Activated naive CD8-positive, alpha-beta T cell treated with anti-CD3 and anti-CD28 coated beads, Interleukin-2, amount 10 ng/mL, durations not matched to agents 7 days and 5 days (primary cell): ENCODE measurements at places on chromosomes 7 and 10. TPM values are rescaled to one million over a fixed set of nuclear protein-coding genes. Genes with fewer than 3 reads are reported as not detected.

PLAU gene
- 0.62 TPM for total RNA-seq

- DNase-seq, result no peak
These were observed 583.6 kb downstream of the TCERG1L start for GRCh38 chr10:130727766-130728490.

GRCh38 chr7:47404010-47404409 is 177.9 kb downstream of the TNS3 start:
- H3K36me3 ChIP-seq, result no peaks in the 10 kb centered on the region
- H3K27ac ChIP-seq, result no peak overlapping the region
- DNase-seq, result no peak
- H3K27me3 ChIP-seq, result peaks cover 2% of the 10 kb centered on the region
- no peak overlapping the region for H3K4me3 ChIP-seq

GRCh38 chr7:127932076-127932475 is 99.2 kb downstream of the LRRC4 start:
- peaks cover 2% of the 10 kb centered on the region for H3K4me1 ChIP-seq
- peaks cover 25% of the 10 kb centered on the region for H3K36me3 ChIP-seq
- DNase-seq, result no peak
- no peaks in the 10 kb centered on the region for H3K27me3 ChIP-seq
- no peak overlapping the region for H3K4me3 ChIP-seq
